ENCODE measurements at places on chromosomes 16 and 17.

GRCh38 chr17:70865993-70866804, 696.9 kb downstream of the KCNJ2 start:
- no peak for DNase-seq

GRCh38 chr16:69563605-69564580, 1.9 kb upstream of the NFAT5 start:
- no peak for DNase-seq

DNA sequence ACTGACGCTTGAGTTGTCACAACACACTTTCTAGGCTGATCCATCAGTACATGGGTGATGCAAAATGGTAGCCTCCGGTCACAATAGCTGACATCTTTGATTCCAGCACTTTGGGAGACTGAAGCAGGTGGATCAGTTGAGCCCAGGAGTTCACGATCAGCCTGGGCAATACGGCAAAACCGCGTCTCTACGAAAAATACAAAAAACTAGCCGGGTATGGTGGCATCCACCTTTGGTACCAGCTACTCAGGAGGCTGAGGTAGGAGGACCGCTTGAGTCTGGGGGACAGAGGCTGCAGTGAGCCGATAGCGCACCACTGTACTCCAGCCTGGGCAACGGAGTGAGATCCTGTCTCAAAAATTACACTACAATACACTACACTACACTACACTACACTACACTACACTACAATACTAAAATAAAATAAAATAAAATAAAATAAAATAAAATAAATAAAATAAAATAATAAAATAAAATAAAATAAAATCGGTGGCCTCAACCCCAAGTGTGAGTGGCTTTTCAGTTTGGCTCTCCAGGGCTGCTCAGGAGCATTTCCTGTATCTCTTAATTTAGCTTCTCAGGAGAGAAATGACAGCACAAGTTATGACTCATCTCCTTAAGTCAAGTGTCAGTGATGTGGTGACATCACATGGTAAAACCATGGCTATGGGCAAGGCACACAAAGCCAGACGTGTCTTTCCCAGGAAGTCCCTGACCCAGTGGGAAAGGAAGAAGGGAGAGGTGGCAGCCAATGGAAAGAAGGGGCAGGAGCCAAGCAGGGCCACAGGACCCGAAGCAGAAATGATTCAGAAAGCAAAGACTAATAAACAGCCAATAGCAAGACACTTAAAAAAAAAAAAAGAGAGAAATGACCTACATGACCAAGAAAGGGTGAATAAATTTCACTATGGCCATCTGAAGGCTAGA, 75.3 kb upstream of the TBC1D3K start:
- no peak for DNase-seq

DNA sequence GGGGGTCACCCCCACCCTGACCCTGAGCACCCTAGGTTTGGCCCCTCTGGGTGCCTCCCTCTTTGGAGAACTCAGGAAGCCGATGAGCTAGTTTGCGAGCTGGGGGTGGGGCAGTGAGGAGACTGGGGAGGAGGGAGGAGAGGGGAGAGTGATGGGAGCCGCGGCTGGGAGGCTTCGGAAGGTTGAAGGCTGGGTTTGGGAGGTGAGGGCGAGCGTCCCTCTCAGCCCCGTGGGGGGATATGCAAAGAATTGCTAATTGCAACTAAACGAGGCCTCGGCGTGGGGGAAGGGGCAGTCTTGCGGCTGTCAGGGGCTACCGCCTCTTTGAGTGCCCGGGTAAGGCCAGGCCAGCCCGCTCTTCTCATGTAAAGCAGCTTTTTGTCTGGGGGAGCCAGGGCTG, 17.6 kb upstream of the FZD2 start:
- DNase-seq, result no peak

DNA sequence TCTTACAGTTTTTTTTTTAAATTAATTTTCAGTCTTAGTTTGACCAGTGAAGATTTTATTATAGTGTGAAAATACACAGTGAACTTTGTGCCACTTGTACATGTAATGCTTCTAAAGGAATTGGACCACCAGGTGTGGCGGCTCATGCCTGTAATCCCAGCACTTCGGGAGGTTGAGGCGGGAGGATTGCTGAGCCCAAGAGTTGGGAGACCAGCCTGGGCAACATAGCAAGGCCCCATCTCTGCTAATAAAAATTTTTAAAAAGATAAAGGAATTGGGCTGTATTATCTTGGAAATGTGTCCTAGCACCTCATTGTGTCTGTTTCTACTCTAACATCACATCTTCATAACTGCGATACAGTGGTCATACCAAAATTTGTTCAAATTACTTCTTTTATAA, 3.8 kb downstream of the IST1 start:
- DNase-seq, result no peak

Data from hindlimb muscle (tissue), 1 donor.